Cortex of kidney (tissue), 1 donor: ENCODE measurements at places on chromosomes 6 and 20.

DNA sequence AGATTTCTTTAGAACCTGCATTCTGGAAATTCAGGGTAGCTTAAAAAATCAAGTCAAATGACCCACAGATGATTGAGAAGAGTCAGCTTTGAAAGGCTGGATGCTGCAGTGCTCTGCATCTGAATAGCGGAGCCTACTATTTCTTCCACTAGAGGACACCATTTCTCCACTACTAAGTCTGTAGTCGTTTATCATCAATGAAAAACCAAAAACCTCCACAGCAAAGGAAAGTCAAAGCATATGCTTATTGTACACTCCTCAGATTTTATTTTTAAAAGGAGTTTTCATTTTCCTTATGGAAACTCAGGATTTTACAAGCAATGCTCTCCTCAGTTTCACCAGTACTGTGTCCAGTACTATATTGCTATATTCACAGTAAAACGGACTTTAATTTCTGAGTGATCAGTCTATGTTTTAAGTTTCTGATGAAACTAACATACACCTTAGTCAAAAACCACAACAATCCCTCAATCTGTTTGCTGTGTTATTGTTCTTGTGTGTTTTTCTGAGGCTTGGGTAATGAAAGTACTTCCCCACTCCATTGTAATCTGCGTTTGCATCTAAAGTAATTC, 50.5 kb upstream of the ENPP5 start:
- no peak for DNase-seq

GRCh38 chr20:528923-529604, 14.5 kb downstream of the CSNK2A1 start:
- DNase-seq = no peak

DNA sequence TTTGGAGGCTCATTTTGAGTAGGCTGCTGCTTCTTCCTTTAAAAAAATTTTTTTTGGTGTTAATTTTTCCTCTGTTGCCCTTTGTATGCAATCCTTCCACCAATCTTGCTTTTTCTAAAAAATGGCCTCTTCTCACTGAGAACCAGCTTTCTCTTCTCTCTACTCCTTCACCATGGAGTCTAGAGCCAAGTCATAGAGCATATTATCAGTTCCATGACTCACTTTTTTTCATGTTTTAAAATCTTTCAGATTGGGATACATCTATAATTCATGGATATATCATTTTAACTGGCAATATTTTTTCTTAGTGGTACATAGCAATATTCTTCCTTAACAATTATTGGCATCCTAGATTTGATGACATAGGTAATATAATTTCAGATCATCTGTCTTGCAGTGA, 62.7 kb downstream of the SLX4IP start:
- DNase-seq = no peak

- no peak for DNase-seq
Observed at GRCh38 chr6:80163754-80164187, 57.3 kb downstream of the BCKDHB start.

- no peak for DNase-seq
Observed at GRCh38 chr6:159121486-159121885, 47.7 kb upstream of the FNDC1 start.

GRCh38 chr6:7419065-7419464, 29.5 kb downstream of the RIOK1 start:
- no peak for DNase-seq

GRCh38 chr6:152529369-152529768, 107.8 kb downstream of the SYNE1 start:
- no peak for DNase-seq

DNA sequence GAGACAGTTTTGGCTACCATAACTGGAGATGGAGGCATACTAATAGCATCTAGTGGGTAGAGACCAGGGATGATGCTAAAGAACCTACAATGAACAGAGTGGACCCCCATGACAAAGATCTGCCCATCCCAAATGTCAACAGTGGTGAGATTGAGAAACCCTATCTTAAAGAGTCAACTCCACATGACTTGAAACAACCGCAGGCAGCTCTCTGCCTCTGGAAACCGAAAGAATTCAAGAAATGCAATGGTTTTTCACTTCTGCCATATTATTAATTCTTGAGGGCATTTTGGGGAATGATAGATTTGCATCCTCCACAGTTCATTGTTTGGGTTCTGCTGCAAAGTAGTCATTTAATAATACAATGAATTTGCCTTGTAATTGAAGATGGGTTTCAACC, 463.4 kb downstream of the MAFB start:
- no peak for DNase-seq

- DNase-seq = no peak
Observed at GRCh38 chr6:159252955-159253508, 83.8 kb downstream of the FNDC1 start.

DNA sequence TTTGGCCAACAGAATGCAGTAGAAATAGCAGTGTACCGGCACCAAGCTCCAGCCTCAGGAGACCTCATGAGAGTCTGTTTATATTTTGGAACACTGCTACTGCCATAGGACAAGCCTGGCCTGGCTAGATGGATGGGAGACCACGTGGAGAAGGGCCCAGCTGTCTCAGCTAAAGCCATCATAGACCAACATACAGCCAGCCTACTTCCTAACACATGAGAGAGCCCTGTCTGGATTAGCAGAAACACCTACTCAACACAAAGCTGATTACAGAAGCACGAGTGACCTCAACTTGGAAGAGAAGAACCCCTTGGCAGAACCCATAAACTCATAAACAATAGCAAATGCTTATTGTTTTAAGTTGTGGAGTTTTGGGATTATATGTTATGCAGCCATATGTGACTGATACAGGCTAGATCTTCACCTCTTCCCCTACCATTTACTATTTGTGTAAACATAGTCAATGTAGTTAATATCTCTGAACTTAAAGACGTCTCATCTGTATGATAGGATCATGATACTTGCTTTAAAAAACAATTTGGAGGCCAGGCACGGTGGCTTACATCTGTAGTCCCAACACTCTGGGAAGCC, 199.4 kb upstream of the ZNF217 start:
- no peak for DNase-seq

GRCh38 chr20:51221791-51222408, 199.0 kb upstream of the KCNG1 start:
- no peak for DNase-seq

DNA sequence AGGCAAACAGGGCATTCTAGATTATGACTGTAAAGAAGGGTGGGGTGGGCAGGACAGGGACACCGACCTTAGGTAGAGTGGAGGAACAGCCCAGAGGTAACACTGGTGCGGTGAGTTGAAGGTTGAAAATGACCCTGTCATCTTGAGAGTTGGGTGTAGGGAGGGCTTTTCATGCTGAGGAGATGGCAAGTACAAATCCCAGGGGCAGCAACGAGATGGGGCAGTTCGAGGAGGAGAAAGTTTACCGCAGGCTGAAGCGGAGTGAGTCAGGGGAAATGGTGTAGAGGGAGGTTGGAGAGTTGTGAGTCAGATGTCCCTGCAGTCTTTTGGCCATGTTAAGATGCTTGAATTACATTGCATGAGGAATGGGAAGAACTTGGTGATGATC, 101.1 kb downstream of the HIVEP1 start:
- no peak for DNase-seq

DNA sequence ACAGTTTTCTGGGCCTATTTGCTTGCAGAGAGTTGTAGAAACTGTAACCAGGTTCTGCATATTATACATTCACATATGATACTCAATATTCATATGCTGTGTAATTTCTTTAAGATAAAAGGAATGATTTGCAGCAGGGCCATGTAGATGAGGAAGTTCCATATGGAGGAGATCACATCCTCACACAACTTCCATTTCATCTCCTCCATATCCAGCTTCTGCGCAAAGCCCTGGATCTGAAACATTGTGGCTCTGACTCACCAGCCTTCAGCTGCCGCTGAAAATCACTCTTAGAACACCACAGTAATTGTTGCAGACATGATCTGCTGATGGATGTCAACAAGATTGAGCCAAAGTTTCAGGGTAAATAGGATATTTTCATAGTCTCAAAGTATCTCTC, 57.7 kb downstream of the PXDC1 start:
- DNase-seq = no peak

DNA sequence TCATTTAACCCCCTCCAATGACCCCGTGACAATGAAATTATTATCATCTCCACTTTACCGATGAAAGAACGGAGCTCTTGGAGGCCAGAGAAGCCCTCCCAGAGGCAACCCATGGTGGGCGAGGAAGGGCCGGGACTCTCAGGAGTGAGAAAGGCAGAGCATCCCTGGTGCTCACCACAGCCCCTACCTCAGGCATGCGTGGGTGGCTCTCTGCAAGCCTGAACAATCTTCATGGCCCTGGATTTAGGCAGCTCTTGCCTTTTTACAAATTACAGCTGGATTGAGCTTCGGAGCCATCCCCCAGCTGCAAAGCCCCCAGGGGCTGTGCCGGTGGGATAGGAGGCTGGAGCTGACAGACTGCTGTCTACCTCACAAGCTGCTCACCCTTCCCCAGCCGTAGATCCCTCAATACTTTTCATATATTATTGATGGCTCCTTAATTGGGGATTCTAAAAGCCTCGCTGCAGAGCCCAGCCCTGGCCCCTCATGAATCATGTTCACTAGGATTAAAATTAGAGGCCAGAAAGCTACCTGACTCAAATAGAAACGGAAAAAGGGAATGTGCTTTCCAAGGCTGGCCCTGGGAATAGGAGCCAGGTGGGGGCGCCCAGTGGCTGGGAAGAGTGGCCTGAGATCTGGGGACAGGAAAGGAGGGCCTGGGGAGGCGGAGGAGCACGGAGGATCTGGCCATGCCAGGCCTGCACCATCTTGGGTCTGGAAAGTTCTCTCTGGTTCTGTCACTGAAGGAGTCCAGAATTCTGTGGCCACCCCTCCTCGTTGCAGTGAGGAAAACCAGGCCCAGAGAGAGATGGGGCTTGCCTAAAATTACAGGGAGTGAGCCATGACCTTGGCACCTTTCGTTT, 29.1 kb downstream of the CPNE5 start:
- DNase-seq = no peak

DNA sequence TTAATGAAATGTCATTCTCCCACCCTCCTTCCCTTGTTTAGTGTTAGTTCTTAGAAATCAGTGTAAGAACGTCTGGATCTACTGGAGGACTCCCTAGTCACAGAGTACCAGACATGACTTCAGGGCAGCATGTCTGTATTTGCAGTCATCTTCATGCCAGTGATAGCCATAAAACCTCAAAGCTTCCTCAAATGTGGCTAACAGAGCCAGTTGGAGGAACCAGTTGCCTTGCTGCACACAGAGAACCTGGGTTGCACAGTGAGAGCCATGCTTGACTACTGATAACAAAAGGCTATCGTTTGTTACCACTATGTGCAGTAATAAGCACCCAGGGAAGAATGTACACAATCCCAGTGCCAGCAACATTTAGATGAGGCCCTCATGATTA, 20.1 kb downstream of the NT5E start:
- DNase-seq = no peak

GRCh38 chr20:61965606-61966491, 99.8 kb downstream of the TAF4 start:
- DNase-seq = no peak

DNA sequence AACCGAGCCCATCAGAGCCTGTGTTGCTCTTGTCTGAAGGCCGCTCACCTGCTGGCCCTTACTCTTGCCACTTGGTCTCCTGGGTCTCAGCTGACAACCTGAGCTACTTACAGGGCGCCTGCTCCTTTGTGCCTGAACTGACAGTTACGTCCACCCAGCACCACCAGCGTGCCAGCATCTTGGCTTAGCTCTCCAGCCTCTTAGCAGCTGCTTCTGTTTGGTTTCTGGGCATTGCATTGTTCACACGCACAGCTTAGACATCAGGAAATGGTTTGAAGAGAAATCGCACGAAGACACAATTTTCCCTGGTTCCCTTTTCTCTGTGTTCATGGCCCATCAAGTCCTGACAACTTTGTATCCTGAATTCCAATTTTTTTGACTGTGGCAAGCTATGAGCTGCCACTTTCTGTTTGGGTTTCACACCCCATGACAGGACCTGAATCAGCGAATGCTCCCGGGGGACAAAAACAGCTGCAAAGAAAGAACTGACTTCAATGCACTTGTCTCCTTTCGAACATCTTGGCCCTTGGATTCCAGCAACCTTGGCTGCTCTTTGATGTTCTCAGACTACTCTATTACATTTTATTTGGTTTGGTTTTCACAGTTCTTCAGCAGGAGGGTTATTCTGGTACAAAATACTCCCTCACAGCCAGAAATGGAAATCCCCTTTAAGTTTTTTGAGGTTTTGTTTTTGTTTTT, 45.2 kb upstream of the LY86 start:
- DNase-seq = no peak

DNA sequence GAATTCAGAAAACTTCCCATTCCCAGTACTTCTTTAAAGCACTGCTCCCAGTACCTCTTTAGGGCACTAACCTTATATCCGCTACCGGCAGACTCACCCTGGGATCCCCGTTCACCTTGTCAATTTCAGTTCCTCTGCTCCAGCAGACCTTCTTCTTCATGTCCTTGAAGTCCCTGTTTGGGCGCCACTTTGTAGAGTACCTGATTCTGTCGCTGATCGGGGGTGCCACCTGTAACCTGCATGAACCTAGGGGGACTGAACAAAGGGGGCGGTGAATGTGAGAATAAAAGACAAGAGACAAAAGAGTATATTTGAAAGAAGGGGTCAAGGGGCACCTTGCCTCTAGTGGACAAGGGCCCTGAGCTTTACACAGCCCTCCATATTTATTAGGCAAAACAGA, 4.9 kb upstream of the GINS1 start:
- DNase-seq = no peak

DNA sequence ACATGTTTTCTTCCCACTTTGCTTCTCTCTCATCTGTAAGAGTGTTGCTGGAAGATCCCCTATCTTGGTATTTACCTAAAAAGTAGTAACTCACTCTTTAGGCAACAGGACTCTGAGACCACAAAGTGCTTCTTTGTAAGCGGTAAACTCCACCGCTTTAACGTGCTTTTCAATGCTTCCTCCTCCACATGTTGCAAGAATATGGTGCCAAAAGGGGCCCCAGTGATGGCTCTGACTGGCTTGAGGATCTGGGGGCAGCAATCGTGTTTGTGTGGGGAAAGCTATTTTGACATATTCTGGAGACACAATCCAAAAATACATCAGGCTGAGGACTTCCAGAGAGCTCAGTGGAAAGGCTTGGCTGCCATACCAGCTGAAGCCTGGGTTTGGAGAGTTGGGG, 12.4 kb upstream of the CPNE5 start:
- DNase-seq = no peak

DNA sequence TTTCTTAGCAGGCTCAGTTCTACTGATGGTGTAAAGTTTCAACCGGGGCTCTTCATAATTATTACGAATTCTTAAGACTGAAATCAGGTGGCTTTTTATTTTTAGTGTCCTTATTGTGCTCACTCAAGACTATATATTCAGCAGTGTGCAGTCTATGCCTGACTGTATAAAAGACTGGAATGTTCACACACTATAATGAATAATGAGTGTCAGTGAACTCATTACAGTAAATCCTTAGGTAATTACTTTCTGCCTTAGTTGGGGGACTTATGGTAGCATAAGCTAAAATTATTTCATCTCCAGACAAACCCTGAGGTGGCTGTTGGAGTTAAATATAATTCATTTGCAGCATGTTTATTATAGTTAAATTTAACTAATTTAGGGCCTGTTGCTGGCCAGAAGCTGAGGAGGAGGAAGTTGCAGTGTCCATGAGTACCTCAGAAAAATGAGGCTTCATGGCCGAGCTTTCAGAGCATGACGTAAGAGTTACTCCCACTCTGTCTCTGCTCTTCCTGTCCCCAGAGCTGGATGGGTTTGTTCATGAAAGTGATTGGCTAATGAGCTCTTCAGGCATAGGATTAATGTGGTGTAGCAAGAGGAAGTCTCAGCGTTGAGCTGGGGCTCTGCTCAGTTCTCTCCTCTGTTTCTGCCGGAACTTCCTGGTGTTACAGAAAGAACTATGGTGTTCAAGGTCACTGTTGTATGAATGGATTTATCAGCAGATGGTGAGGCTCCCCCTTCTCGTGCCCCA, 335.7 kb downstream of the NRN1 start:
- no peak for DNase-seq

GRCh38 chr6:54060286-54060685, 51.0 kb upstream of the MLIP start:
- DNase-seq = no peak
